ENCODE measurements at places on chromosomes 6 and 20.

- DNase-seq = no peak
Measured at GRCh38 chr6:8551993-8552392, 116.6 kb upstream of the SLC35B3 start.

DNA sequence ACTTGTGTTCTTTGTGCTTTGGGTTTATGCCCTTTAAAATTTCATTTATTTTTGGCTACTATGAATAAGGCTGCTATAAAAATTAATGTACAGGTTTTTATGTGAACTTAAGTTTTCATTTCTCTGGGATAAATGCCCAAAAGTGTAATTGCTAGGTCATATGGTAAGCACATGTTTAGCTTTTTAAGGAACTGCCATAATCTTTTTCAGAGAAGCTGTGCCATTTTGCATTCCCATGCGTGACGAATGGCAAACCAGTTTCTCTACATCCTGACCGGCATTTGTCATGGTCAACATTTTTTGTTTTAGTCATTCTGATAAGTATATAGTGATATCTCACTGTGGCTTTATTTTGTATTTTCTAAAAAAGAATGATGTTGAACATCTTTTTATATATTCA lies 236.0 kb upstream of the SGK1 start:
- no peak for DNase-seq

DNA sequence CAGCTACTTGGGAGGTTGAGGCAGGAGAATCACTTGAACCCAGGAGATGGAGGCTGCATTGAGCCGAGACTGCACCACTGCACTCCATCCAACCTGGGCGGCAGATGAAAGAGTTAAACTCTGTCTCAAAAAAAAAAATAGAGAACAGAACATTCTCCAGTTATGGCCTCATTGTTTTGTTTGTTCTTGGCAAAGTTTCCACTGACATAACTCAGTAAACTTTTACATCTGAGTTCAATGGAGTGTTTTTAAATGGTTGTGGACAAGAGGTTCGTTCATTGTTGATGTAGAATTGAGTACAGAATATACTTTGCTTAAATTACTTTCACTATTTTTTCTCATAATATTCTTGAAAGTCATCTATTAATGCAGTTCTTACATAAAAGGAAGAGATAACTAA lies 42.2 kb upstream of the IFNGR1 start:
- no peak for DNase-seq

DNA sequence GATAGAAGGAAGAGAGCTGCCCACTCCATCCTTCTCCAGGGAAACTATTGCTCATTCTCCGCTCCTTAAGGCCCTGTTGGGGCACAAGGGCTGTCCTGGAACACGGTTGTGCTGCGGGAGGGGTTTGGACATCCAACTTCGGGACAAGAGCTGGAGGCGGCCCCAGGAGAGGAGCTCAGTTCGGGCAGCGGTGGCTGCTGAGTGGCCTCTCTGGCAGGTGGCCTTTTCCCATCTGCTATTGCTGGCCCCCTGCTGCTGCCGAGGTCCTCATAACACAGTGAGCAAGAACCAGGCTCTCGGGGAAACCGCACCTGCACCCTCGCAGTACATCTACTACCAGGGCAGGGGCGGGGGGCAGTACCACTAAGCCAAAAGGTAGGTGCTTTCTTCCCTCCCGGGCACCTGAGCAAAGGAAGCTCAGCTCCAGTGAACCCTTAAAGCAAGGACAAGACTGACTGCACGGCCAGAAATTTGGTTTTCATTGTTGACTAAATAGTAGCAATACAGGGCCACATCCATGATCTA lies 63.7 kb downstream of the PSMG4 start:
- no peak for DNase-seq

DNA sequence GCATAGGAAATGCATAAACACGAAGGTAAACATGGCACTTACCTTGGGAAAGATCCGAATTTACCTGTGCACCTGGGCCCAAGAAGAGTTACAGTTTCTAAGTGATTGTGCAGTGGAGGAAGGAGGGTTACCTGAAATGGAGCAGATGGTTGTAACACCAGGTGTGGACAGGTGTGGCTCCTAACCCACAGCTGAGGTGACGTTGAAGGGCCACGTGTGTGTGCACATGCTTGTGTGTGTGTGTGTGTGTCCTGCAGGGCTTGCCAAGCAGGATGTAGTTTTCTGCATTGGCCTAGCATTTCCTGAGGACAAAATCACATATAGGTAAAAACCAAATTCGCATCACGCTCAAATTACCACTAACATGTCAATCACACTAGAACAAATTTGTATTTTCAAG lies 240.8 kb downstream of the ANKRD60 start:
- no peak for DNase-seq

Measured in GM06990 (cell line).